ENCODE measurements at places on chromosomes 2 and 18. TPM values are rescaled to one million over a fixed set of nuclear protein-coding genes. Genes with fewer than 3 reads are reported as not detected.

- no peak for DNase-seq
- H3K4me1 ChIP-seq = peaks cover 77% of the 10 kb centered on the region
Measured at GRCh38 chr18:77055429-77056300, 76.9 kb downstream of the MBP start.

DNA sequence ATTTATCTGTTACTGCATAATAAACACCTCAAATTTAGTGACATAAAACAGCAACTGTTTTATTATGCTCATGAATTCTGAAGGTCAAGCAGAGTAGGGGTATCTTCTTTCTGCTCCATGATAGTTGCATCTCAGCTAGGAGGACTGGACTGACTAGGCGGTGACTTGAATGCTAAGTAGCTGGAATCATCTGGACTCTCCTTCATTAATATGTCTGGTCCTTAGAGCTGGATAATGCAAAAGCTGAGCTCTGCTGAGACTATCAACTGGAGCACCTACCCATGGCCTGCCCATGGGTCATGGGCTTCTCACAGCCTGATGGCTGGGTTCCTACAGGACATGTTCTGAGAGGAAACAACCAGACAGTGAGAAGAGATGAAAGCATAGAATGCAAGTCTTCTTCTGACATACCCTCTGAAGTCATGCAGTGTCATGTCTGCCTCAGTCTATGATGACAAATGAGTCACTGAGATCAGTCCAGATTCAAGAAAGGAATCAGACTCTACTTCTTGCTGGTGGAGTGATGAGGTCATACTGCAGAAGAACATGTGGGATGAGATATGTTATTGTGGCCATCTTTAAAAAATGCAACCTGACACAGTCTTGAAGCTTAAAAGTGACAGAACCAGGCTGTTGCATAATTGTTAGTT is 174.2 kb upstream of the OSR1 start:
- H3K36me3 ChIP-seq = no peaks in the 10 kb centered on the region
- no peaks in the 10 kb centered on the region for H3K4me1 ChIP-seq
- no peak overlapping the region for H3K4me3 ChIP-seq
- H3K27me3 ChIP-seq = no peaks in the 10 kb centered on the region
- DNase-seq = no peak

GRCh38 chr2:119241205-119241532 is 17.5 kb downstream of the STEAP3 start:
- H3K36me3 ChIP-seq = no peaks in the 10 kb centered on the region
- no peak for DNase-seq
- H3K27me3 ChIP-seq = no peaks in the 10 kb centered on the region
- H3K4me1 ChIP-seq = no peaks in the 10 kb centered on the region
- H3K4me3 ChIP-seq = no peak overlapping the region
- no peak overlapping the region for H3K27ac ChIP-seq

- no peak for DNase-seq
- H3K27me3 ChIP-seq = no peaks in the 10 kb centered on the region
- H3K4me1 ChIP-seq = no peaks in the 10 kb centered on the region
- H3K36me3 ChIP-seq = no peaks in the 10 kb centered on the region
- H3K27ac ChIP-seq = no peak overlapping the region
Measured at GRCh38 chr18:65269375-65269774, 481.4 kb upstream of the CDH7 start.

- no peaks in the 10 kb centered on the region for H3K36me3 ChIP-seq
- no peak overlapping the region for H3K27ac ChIP-seq
- no peak for DNase-seq
Measured at GRCh38 chr2:38246105-38246504, 131.0 kb downstream of the ATL2 start.

DNA sequence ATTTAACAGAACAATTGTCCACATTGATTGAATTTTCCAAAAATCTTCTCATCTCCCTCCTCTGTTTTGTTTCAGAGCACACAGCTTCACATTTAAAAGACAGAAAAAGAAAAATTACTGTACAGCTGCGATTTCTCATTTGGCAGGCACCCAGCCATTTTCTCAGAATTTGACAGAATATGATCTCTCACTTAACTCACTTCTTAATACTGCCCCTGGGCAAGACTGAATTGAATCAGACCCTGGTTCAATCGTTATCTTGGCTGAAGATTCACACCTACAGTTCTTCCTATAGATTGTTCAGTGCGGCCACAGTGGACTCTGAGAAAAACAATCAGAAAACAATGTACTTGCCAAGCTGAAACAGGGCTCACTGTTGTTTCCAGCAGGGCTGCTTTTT is 90.2 kb upstream of the LHCGR start:
- H3K27ac ChIP-seq = no peak overlapping the region
- no peaks in the 10 kb centered on the region for H3K36me3 ChIP-seq
- DNase-seq = no peak
- H3K4me1 ChIP-seq = no peaks in the 10 kb centered on the region
- no peak overlapping the region for H3K4me3 ChIP-seq
- H3K27me3 ChIP-seq = no peaks in the 10 kb centered on the region

DNA sequence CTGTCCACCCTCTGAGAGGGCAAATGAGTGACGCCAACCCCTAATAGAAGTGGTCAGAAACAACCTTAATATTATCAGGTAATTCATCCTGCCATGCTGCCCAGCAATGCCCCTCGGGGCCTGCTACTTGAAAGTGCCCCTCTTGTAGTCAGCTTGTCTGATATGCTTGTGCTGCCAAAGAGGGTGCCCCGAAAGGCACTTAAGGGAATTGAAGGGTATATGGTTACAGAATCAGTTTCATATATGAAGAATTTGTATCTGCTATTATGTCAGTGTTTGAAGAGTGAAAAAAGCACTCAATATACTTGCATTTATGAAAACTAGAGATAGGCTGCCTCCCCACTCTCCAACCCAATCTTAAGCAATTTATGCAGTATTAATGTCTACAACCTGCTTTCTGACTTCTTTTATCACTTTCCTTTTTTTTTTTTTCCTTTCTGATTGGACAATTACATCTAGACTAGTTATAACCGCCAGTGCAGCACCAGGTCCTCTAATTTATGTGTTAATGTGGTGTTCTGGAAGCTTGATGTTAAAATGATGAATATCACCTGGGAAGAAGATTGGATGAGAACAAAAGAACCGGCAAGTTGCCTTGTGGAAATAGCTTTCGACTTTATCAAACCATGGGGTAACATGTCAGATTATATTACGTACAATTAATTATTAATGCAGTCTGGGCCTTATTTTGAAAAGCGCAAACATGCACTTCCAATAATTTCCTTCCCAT is 646.9 kb upstream of the ACVR2A start:
- H3K36me3 ChIP-seq = no peaks in the 10 kb centered on the region
- no peak for DNase-seq
- H3K4me3 ChIP-seq = no peak overlapping the region

GRCh38 chr18:13363359-13363758 is 144.8 kb downstream of the LDLRAD4 start:
- no peaks in the 10 kb centered on the region for H3K4me1 ChIP-seq
- no peak overlapping the region for H3K4me3 ChIP-seq
- H3K27me3 ChIP-seq = no peaks in the 10 kb centered on the region
- H3K27ac ChIP-seq = no peak overlapping the region

DNA sequence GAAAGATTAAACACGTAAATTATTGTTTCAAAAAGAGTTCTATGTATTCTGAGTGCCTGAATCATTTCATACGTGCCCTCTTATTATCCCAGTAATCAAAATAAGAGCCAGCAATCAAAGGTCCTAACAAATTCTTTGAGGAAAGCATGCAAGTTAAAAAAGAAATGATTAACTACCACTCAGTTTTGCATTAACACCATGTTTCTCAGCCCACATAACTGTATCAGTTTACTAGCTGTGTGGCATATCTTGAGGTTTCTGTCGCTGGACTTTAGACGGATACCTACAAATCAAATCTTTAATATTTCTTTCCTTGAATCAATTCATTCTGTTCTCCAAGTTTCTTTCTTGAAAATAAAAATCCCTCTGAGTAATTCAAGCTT is 668.9 kb upstream of the CHAC2 start:
- no peak for DNase-seq
- no peaks in the 10 kb centered on the region for H3K36me3 ChIP-seq
- H3K4me1 ChIP-seq = no peaks in the 10 kb centered on the region
- no peak overlapping the region for H3K27ac ChIP-seq

GRCh38 chr2:127231130-127231865 is 11.2 kb upstream of the CYP27C1 start:
- no peak for DNase-seq
- no peaks in the 10 kb centered on the region for H3K36me3 ChIP-seq
- no peaks in the 10 kb centered on the region for H3K4me1 ChIP-seq
- H3K27ac ChIP-seq = no peak overlapping the region

GRCh38 chr2:238152771-238153688 is 5.7 kb upstream of the ERFE start:
- no peaks in the 10 kb centered on the region for H3K4me1 ChIP-seq
- H3K27me3 ChIP-seq = no peaks in the 10 kb centered on the region
- H3K36me3 ChIP-seq = no peaks in the 10 kb centered on the region
- no peak overlapping the region for H3K27ac ChIP-seq
- no peak for DNase-seq

- no peak overlapping the region for H3K4me3 ChIP-seq
- H3K4me1 ChIP-seq = no peaks in the 10 kb centered on the region
- H3K27ac ChIP-seq = no peak overlapping the region
- no peaks in the 10 kb centered on the region for H3K27me3 ChIP-seq
- H3K36me3 ChIP-seq = peaks cover 12% of the 10 kb centered on the region
Measured at GRCh38 chr2:158659483-158659882, 135.6 kb upstream of the DAPL1 start.

DNA sequence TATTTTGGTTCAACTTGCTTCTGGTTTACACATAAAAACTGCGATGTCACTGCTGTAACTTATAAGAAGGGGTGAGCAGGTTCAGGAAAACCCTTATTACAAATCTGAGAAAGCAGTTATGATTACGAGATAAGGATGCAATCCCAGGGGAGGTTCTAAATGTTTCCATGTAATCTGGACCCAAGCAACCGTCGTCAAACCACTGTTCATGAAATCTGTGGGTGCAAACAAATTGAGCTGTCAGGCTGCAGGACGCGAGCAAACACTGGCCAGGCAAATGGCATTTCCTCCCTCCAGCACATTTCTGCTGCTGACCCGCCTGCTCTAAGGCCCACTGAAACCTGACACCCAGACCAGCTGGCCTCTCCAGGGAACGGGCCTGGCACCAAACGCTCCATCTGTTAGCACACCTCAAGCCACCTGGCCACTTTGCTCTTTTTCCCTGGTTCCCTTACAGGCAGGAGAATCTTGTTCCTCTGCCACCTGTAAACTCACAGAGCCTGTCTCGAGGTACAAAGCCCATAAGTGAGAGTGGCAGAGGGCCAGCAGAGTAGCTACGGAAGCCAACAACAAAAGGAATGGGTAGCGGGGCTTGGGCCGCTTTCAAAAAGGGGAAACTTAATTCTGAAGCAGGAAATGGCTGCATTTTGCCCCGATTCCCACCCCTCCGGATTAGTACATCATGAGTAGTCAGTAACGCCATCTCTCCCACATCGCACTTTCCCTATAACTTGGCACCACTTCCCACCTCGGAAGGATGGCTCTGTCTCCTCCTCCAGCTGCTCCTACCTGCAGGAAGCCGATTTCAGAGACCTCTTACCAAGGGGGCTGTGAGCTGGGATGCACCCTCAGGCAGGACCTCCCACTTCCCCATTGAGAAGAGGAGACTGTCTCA is 26.5 kb downstream of the CRACDL start:
- H3K27me3 ChIP-seq = peaks cover 7% of the 10 kb centered on the region
- H3K4me1 ChIP-seq = peaks cover 4% of the 10 kb centered on the region
- H3K36me3 ChIP-seq = no peaks in the 10 kb centered on the region
- H3K4me3 ChIP-seq = no peak overlapping the region

- H3K36me3 ChIP-seq = no peaks in the 10 kb centered on the region
- H3K4me3 ChIP-seq = no peak overlapping the region
- H3K27ac ChIP-seq = no peak overlapping the region
- no peaks in the 10 kb centered on the region for H3K4me1 ChIP-seq
Measured at GRCh38 chr2:41856946-41857345, 190.9 kb upstream of the PKDCC start.

SKA1 gene
- total RNA-seq = 2.2 TPM

NEU4 gene
- 3.8 TPM for total RNA-seq

LHCGR gene
- total RNA-seq = not detected

CHRNG gene
- total RNA-seq = not detected

NPAS2 gene
- 0.54 TPM for total RNA-seq
